ENCODE measurements at places on chromosomes 2 and 18.

- no peak for DNase-seq
Measured at GRCh38 chr2:16067866-16068551, 127.7 kb downstream of the MYCN start.

- no peak for DNase-seq
Measured at GRCh38 chr18:39692367-39693015, 2126.9 kb upstream of the CELF4 start.

GRCh38 chr2:76447294-76447693 is 736.6 kb upstream of the GCFC2 start:
- DNase-seq: no peak

- no peak for DNase-seq
Measured at GRCh38 chr2:42351864-42352263, 9.2 kb downstream of the COX7A2L start.

- no peak for DNase-seq
Measured at GRCh38 chr2:36485521-36485920, 112.4 kb downstream of the FEZ2 start.

- no peak for DNase-seq
Measured at GRCh38 chr2:223196331-223196730, 144.3 kb downstream of the KCNE4 start.

- no peak for DNase-seq
Measured at GRCh38 chr2:74332550-74333174, 10.6 kb downstream of the SLC4A5 start.

- DNase-seq: no peak
Measured at GRCh38 chr2:174014011-174014698, 49.0 kb upstream of the SP3 start.

GRCh38 chr18:61679836-61680235 is 213.0 kb downstream of the RNF152 start:
- DNase-seq: no peak

DNA sequence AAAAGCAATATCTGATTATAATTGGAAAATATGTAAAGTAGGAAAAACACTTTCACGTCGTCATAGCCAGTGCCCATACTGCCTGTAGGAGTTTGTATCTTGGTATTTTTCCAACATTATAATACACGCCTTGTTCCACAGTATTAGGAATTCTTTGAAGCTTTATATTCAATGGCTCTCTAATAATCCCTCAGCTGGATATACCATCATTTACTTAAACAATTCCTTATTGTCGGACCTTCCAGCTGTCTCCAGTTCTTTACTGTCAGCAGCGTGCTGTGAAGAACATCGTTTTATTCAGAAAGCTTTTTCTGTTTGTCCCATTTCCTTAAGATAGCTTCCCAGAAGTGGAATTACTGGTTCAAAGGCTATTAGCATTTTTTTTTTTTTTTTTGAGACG is 31.7 kb downstream of the ATP6V1C2 start:
- no peak for DNase-seq

GRCh38 chr2:22907330-22907729 is 477.6 kb upstream of the KLHL29 start:
- DNase-seq: no peak

GRCh38 chr2:24691806-24692205 is 101.4 kb downstream of the PTRHD1 start:
- no peak for DNase-seq

GRCh38 chr18:26689226-26689879 is 141.0 kb upstream of the KCTD1 start:
- no peak for DNase-seq

GRCh38 chr2:31214444-31214915 is 2.8 kb downstream of the CAPN14 start:
- DNase-seq: no peak

GRCh38 chr2:132441051-132441450 is 24.4 kb downstream of the GPR39 start:
- no peak for DNase-seq

GRCh38 chr2:191038241-191038725 is 24.3 kb upstream of the STAT1 start:
- DNase-seq: no peak

- DNase-seq: no peak
Measured at GRCh38 chr2:163011000-163011399, 172.4 kb upstream of the KCNH7 start.

DNA sequence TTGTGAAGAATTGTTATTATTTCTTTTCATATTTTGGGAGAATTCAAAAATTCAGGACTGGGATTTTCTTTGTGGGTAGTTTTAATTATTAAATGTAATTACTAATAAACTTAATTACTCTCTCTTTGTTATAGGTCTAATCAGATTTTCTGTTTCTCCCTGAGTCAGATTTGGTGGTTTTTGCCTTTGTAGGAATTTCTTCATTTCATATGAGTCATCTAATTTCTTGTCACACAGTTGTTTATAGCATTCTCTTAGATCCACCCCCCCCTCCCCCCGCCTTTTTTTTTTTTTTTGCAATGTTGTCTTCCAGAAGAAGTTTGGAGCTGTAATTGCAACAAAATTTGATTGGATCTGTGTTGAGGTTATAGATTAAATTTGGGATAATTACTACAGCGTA is 26.0 kb upstream of the GALR1 start:
- no peak for DNase-seq

DNA sequence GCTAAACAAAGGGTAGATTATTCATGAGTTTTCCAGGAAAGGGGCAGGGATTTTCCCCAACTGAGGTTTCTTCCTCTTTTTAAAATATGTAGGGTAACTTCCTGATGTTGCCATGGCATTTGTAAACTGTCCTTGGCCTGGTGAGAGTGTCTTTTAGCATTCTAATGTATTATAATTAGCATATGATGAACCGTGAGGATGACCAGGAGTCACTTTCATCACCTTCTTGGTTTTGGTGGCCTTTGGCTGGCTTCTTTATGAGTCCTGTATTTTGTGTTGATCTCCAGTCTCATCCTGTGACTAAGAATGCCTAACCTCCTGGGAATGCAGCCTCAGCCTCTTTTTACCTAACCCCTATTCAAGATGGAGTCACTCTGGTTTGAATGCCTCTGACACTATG is 391.0 kb upstream of the LINC00305 start:
- no peak for DNase-seq

GRCh38 chr2:165952741-165953211 is 800 bp downstream of the TTC21B start:
- DNase-seq: no peak

DNA sequence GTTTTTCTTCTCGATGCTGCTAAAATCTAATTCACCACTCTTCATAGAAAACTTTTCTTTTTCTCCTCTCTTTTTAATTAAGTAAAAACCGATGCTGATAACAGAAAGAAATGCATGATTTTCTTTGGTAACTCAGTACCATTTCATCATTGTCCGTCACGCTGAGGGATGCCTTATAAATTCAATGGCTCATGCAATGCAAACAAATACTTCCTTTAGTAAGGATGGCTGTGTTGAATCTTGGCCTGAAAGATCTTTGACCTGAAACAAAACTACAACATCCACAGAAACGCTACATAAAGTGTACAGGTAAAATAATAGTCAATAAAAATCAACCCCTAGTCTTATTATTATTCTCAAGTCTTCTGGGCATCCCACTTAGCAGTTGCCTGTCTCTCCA is 261.4 kb downstream of the SLC8A1 start:
- no peak for DNase-seq

DNA sequence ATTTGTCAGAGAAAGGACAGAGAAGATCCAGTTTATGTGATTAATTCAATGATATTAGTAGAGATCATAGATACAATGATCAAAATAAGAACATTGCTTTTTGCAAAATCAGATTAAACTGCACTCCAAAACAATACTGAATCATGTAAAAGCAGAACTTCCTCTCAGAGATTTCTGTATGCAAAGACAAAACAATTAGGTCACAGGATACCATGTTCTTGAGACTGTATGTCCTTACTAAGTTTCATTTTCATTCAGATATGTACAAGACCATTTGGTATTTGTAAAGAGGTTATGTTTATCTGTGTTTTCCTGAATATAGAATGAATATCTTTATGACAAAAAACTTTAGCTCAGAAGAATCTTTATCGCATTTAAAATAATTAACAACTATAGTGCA is 161.8 kb downstream of the DLGAP1 start:
- DNase-seq: no peak

GRCh38 chr2:70939839-70940580 is 4.3 kb downstream of the ATP6V1B1 start:
- no peak for DNase-seq

GRCh38 chr2:218501665-218502064 is 66.5 kb downstream of the USP37 start:
- no peak for DNase-seq

DNA sequence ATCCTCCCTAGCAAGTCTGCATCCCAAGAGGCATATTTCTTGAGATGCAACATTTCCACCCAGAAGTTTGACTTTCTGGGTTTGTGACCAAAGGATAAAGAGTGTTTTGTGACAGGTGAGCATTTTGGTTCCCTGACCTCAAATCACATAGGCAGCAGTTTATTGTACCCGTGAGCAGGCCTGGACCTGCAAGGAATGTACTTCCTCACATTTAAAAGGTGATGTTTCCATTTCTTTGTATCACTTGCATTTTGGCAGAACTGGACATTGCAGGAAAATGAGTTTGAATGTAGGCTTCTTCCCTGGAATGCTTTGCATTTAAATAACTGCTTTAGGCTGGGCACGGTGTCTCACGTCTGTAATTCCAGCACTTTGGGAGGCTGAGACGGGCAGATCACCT is 160.7 kb downstream of the ALPK2 start:
- DNase-seq: no peak

- DNase-seq: no peak
Measured at GRCh38 chr2:145644820-145645302, 1124.9 kb upstream of the ZEB2 start.

- no peak for DNase-seq
Measured at GRCh38 chr2:190564838-190565237, 30.3 kb upstream of the NEMP2 start.

DNA sequence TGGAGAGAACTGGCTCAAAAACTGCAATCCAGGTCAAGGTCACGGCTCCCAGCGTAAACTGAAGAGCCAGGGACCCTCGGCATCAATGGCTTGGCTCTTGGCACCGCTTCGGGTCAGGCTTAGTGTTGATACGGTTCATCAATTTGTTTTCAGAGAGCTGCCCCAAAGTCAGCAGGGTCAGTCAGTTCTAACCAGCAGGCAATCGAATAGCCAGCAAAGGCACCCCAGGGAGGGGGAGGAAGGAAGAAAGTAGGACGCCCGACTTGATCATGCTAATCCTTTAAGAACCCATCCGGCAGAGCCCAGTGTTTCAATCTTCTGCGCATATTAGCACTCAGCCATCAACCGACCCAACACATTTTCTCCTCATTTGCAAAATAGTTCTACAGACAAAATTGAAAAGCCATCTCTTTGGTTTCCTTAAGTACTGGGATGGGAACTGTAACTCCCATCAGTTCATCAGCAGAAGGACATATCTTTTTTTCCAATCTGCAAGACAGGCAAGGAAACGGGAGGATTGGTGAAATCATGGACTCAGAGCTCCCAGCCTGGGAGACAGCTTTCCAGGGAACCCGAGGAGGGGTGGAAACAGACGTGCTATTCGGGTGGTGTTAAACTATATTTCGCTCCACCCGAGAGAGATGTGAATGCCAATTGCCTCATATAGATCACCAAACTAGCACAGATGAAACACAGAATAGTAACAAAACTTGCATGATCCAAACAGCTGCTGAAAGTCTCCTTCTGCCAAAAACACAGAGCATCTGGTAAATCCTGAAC is 40.7 kb upstream of the CABLES1 start:
- DNase-seq: no peak

DNA sequence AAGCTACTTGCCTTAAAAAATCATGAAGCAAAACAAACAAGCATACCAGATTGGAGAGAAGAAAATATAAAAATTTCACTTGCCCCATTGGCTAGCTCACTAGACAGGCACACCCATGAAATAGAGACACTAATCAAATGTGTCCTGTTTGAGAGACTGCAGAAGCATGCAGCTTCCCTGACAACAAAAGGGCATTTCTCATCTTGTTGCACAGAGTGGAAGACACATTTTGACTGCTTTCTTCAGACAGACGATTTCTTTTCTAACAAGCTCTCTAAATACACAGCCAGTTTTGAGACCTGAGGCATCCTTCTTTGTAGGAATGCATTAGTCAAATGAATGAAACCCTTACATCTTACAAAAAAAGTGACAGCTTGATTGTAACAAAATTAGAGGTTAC is 1558.6 kb upstream of the NXPH2 start:
- DNase-seq: no peak

- DNase-seq: no peak
Measured at GRCh38 chr18:46343931-46344372, 239.8 kb downstream of the HAUS1 start.

GRCh38 chr18:5197032-5197434 is at the start of gene AKAIN1:
AKAIN1 (minus strand) TSS chr18:5197257; CDS start chr18:5197053, 204 bp downstream.
- DNase-seq: no peak

GRCh38 chr2:239991689-239992314 is 33.3 kb downstream of the NDUFA10 start:
- DNase-seq: no peak

GRCh38 chr2:224776795-224777558 is 60.8 kb upstream of the CCDC195 start:
- no peak for DNase-seq

DNA sequence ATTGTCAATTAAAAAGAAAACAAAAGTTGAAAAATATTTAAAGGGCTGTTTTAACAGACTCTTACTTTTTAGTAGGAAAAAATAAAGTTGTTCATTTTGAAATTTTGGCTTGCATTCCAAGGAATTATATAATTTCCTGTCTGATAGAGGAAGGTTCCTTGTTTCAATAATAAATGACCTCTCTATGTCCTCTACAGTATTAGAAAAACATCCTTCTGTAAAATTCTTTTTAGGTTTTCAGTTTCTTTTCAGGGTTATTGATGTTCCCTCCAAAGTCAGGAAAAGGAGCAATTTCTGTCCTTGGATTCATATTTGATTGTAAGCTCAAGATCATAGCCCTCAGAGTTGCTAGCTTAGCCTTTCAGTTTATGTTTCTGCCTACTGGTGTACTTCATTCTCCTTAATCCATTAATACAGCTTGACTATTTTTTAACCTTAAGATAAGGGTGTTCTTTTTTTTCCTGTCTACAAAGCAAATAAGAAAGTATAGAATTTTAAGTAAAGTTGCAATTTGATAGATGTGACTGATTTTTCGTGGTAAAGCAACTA is 125.2 kb upstream of the COL3A1 start:
- DNase-seq: no peak

DNA sequence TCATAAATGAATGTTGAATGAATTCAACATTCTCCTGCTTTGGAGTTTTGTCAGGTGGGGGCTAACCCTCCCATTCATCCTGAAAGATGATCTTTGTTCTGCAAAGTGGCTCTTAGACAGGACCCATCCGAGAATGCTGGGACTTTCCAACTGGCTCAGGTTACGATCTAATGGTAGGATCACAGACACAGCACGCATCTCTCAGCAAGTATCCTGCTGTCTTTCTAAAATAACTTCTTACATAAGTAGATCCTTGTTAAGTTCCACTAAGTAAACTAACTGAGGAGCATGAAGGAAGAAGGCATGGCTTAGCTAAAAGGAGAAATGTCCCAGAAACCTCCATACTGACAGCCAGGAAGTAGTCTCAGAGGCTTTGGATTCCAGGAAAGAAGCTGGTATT is 23.7 kb downstream of the CYP27A1 start:
- no peak for DNase-seq

GRCh38 chr2:161650116-161651015 is 26.1 kb downstream of the SLC4A10 start:
- DNase-seq: no peak
